ENCODE measurements at places on chromosomes 3 and 15.

GRCh38 chr3:72336821-72337479, 511.3 kb downstream of the SHQ1 start:
- no peak for DNase-seq

DNA sequence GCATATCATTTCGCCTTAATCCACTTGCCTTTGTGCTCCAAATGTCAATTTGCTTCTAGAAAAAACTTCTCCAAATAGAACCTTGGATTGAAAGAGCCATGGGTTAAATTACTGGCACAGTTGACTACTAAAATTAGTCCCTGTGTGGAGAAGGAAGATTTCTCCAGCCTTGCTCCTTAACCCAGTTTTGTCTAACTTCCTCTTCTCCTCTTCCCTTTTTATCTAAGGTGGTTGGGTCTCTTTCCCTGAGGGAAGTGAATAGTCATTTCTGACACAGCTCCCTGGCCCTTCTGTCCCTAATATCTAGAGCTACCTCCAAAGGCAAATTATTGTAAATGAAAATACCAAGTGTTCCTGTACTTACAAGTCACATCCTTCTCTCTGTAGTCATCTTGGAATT, 527.9 kb upstream of the TBL1XR1 start:
- no peak for DNase-seq

GRCh38 chr15:99981839-99982658, 248.8 kb upstream of the LYSMD4 start:
- no peak for DNase-seq

- DNase-seq: peak; percentile 59
These were observed 1.2 kb upstream of the LRRC34 start for GRCh38 chr3:169813757-169814517.

DNA sequence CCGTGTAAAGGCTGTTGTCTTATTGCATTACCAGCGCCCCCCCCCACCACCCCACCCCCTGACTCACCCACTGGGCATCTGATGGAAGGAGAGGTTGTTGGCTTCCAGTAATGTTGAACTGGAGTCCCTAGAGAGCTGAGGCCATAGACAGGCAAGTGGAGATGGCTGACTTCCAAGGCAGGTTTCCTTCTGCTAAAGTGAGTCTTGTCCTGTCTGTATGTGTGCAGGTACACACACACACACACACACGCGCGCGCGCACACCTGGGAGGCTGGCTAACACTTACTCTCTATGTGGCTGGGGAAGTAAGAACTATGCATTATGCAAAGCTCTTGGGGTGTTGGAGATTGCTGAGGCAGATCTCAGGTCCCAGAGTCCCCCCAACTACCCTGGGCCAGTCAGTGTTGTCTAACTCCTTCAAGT, 1.6 kb upstream of the KY start:
- DNase-seq: no peak

- no peak for DNase-seq
These were observed 382.1 kb downstream of the GAP43 start for GRCh38 chr3:116005404-116005803.

- DNase-seq: no peak
These were observed 1.4 kb downstream of the PDZRN3 start for GRCh38 chr3:73623346-73623745.

GRCh38 chr3:14600075-14600474, 51.5 kb upstream of the CCDC174 start:
- DNase-seq: no peak

GRCh38 chr15:66619152-66619903, 53.5 kb upstream of the LCTL start:
- DNase-seq: peak; percentile 28

GRCh38 chr3:42685363-42685881, at the start of gene KLHL40:
Gene KLHL40, plus strand, starts transcription at chr3:42685537. Its CDS starts 82 bp downstream, at chr3:42685619.
- DNase-seq: no peak

- DNase-seq: no peak
These were observed 106.4 kb upstream of the PTX3 start for GRCh38 chr3:157330206-157330605.

Data from stimulated activated CD4-positive, alpha-beta T cell treated with anti-CD3 and anti-CD28 coated beads, Interleukin-12 subunit alpha, Interleukin-12 subunit beta, amount 100 ng/mL, for 4 hours (primary cell).